ENCODE measurements at places on chromosomes 7 and 10.

GRCh38 chr10:5412277-5412941 lies at the start of gene NET1:
TSS of gene NET1 (plus strand) at chr10:5412557. CDS start at chr10:5412693, 136 bp downstream.
- DNase-seq: peak; percentile 54

DNA sequence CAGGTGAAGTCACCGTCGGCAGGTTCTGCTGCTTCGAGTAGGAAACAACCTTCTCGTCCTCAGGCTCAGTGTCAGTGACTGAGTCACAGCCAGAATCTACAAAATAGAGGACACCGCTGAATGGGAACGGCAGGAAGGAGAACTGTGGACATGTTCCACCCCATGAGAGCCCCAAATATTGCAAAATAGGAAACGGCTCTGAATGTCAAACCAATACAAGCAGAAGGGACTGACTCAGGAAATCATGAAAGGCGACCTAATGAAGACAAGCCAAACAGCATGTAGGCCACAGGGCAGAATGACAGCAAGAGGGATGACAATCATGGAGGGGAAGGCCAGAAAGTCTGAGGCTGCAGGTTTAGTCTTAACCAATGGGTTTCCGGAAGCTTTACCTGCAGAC lies 63.5 kb downstream of the PIK3AP1 start:
- DNase-seq: no peak

DNA sequence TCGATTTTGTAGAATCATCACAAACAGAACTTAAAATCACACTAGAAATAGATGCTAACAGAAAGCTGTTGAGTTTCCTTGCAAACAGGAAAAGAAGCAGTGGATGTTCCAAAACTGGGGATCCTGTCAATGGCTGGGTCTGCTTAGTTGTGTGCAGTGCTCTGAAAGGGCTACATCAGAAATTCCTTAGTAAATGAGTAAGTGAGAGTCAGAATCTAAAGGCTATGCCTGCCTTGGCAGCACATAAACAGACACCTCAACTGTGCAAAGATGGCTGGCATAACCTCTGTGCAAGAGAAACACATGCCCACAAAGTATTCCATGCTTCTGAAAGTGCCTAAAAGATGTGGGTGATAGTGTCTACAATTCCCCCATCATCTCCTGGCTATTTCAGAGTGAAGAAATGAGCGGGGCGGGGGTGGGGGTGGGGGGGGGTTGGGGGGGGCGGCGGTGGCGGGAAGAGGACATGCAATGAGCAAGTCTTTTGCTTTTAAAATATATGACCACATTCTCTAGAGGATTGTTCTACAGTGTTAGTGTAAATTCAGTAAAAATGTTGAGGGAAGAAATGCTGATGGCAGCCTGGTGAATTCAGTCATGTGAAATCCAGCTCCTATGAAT lies 138.1 kb upstream of the LAMB4 start:
- no peak for DNase-seq

DNA sequence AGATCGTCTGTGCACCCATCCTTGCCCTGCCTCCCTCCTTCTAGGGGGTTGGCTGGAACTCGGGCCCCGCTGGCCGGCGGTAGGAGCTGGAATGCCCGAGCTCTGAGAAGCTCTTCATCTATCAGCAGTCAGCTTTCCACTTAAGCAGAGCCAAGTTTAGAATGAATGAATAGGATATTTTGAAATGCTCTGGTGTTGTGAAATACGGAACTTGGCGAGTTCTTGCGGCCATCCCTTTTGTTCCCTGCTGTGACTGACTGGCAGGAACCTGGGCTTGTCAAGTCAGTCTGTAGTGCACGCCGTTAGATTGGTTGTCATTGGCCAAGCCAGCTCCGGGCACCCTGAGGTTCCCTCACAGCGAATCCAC lies 33.3 kb downstream of the FOXK1 start:
- peak; percentile 60 for DNase-seq

- no peak for DNase-seq
These were observed 584.6 kb upstream of the MKI67 start for GRCh38 chr10:128710798-128711183.

GRCh38 chr7:79037001-79037400 lies 416.5 kb downstream of the MAGI2 start:
- DNase-seq: no peak

DNA sequence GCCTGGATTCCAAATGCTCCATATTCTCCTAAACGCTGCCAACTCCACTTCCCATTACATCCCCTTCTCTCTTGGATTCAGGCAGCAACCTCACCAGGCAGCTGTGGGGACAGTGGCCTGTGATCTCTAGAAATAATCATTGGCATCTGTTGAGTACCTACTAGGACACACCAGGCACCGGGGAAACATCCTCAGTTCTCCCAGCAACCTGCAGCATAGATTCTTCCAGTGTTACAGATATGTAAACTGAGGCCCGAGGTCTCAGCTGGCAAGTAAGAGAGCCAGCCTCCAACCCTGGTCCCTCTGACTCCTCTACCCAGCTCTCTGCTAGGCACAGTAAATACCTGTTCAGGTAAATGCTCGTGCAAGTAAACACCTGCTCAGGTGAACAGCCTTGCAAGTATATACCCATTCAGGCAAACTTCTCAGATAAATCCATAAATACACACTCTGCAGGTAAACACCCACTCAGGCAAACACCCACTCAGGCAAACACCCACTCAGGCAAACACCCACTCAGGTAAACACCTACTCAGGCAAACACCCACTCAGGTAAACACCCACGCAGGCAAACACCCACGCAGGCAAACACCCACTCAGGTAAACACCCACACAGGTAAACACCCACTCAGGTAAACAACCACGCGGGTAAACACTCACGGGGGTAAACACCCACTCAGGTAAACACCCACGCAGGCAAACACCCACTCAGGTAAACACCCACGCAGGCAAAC lies 18.7 kb downstream of the ASB13 start:
- no peak for DNase-seq

- peak; percentile 35 for DNase-seq
These were observed 73.2 kb upstream of the ST8SIA6 start for GRCh38 chr10:17527514-17528146.

GRCh38 chr10:124025152-124025551 lies 68.2 kb downstream of the CHST15 start:
- DNase-seq: no peak

- no peak for DNase-seq
These were observed 118.5 kb downstream of the FAM107B start for GRCh38 chr10:14656052-14656730.

DNA sequence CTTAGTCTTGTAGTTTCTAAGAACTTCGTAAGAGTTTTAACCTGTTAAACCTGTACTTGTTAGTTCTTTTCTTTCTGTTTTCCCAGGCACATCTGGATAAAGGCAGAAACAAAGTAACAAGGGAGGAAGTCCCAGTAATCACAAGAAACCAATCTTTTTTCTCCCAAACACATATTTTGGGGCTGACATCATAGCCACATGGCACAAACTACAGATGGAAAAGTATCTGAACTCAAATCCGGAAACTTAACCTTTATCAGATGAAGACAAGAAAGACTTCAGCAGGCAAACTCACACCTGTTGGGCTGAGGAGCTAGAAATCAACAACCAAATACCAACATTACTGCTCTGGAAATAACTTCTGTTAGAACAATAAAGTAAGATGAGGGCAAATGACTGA lies 67.1 kb downstream of the CUBN start:
- DNase-seq: peak; percentile 72

DNA sequence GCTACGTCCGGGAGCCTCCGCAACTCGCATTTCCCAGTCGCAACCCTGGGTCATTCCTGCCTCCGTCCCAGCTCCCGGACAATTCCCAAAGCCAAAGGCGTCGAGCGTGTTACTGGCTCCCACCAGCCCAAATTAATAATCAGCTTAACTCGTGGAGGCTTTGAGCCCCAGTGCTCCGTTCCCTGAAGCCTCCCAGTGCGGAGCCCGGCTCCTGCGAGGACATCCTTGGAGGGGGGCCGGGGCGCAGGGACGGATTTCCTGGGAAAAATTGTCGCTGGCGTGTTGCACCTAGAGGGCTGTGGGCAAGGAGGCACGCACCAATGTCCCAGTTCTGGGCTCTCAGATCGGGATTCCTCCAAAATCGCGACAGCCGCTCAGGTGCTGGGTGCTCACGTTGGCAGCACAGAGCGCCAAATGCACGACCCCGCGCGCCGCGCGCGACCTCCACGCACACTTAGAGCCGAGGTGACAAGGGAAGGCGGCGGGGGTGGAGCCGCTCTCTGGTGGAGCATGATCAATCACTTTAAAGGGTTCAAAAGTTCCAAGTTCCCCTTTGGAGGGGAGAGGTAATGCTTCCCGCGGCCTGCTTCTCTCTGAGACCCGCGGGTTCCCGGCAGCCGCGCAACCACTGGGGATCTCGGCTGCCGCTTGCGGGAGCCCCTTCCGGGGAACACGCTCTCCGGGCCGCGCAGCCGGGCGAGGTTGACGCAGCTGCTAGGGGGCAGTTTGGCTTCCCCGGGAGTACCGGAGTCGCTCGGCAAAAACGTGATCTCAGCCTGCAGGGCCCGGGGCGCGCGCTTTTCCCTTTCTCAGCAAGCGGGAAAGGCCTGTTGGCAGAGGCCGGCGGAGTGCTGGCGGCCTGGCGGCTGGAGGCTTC lies 25.5 kb downstream of the SKIDA1 start:
- DNase-seq: no peak

GRCh38 chr7:149334219-149334618 lies 72.2 kb downstream of the ZNF783 start:
- DNase-seq: no peak

DNA sequence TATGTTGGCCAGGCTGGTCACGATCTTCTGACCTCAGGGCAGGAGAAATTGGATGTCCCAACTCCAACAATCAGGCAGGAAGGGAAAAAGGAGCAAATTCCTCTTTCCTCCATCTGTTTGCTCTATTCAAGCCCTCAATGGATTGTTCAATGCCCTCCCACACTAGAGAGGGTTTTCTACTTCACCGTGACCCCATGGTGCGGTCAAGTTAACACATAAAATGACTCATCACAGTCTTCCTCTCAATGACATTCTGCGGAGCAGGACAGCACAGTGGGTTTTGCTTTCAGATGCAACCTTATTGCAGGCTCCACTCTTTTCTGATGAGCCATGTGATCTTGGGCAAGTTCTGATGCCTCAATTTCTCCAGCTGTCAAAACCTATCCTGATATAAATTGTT lies 364.9 kb downstream of the ANKRD30A start:
- no peak for DNase-seq

GRCh38 chr10:73650537-73651331 lies 5.1 kb downstream of the SYNPO2L start:
- peak; percentile 83 for DNase-seq

DNA sequence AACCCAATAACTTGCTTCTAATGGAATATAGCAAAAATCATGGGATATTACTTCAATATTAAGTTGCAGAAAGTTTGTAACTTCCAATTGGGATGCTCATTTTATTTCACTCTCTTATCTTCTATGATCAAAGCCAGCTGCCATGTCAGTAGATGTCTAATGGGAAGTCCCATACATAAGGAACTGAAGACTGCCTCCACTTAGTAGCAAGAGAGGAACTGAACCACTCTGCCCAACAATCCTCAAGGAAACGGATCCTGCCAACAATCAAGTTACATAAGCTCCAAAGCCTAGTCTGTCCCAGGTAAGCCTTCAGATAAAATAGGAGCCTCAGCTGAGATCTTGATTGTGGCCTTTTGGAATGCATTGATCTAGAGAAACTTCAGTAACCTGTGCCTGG lies 431.5 kb upstream of the PCDH15 start:
- no peak for DNase-seq

DNA sequence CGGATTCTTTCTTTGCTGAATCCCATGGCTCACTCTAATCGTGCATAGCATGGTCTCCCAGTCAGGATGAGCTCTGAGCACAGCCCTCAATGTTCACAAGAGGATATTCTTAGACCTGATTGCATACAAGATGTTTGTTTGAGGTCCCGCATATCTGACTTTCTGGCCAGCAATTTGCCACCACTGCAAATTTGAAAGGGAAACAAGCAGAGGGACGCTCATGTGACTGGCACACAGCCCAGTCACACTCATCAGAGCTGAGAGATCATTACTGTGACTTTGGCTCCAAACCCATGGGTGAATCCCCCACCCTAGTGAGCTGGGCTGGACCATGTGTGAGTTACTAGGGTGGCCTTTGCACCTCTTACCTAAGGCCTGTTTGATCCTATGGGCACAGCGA lies 9.9 kb downstream of the TAS2R41 start:
- no peak for DNase-seq

GRCh38 chr10:72370201-72370722 lies 15.5 kb upstream of the DNAJB12 start:
- DNase-seq: no peak

DNA sequence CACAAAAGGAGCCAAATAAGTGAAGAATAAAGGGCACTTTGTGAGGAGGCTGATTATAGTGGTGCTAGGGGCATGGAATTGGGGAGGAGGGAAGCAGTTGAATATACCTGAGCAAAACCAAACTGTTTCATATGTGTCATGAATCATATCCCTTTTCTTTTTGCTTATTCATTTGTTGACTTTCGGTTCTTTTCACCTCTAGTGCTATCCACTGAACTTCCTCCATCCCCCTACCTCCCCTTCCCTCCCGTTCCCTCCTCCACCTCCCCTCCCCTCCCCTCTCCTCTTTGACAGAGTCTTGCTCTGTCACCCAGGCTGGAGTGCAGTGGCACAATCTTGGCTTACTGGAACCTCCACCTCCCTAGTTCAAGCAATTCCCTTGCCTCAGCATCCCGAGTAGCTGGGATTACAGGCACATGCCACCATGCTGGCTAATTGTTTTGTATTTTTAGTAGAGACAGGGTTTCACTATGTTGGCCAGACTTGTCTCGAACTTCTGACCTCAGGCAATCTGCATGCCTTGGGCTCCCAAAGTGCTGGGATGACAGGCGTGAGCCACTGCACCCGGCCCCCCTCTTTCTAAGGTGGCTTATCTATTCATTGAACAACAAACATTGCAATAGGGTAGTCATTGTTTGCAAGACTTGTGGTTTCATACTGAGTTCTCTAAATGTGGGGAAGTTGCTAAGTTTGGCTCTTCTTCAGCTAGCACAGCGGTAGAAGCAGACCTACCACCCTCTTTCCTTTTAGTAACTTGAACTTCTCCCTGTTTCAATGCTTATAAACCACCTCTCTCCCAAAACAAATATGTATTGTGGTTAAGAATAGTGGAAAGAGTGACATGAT lies 150.4 kb upstream of the PRPS1L1 start:
- peak; percentile 54 for DNase-seq

DNA sequence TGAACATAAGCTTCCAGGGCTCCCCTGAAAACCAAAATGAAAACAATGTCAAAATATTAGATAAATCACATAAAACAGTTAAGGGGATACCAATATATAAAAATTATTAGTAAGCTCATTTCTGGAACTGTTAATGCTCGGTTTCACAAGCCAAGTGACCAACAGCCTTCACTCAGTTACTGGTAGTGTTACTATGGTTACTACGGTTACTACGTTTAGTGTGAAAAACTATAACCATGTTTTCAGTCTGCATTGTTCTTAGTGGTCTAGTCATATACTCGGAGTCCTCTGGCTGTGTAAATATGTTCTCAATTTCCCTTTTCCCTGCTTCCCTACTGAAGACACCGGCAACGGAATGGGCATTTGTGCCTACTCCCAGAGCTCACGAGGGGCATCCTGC lies 34.8 kb downstream of the HBP1 start:
- no peak for DNase-seq

GRCh38 chr7:135759532-135759931 lies 10.9 kb upstream of the FAM180A start:
- DNase-seq: no peak

GRCh38 chr10:84310470-84310869 lies 17.9 kb upstream of the CCSER2 start:
- DNase-seq: peak; percentile 35
